Stimulated activated CD4-positive, alpha-beta T cell treated with anti-CD3 and anti-CD28 coated beads, Interleukin-15, amount 100 ng/mL, for 48 hours (primary cell): ENCODE measurements at places on chromosomes 5 and 9.

DNA sequence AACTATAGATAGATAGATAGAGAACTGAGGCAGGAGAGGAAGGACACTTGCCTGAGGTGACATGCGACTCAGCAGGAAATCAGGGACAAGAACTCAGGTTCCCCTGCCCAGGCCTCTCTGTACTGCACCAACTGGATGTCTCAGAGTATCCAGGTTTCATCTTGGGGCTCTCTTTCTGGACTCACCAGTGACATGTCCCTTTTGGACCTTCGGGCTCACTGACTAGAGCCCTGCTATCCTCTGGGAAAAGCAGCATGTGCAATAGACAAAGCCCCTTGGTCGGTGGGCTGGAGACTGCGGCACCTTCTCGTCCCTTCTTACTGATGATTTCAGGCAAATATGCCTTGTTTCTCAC is 104.5 kb downstream of the RGS3 start:
- no peak for DNase-seq

- DNase-seq: no peak
Observed at GRCh38 chr5:35618781-35619180, 1.1 kb downstream of the SPEF2 start.

DNA sequence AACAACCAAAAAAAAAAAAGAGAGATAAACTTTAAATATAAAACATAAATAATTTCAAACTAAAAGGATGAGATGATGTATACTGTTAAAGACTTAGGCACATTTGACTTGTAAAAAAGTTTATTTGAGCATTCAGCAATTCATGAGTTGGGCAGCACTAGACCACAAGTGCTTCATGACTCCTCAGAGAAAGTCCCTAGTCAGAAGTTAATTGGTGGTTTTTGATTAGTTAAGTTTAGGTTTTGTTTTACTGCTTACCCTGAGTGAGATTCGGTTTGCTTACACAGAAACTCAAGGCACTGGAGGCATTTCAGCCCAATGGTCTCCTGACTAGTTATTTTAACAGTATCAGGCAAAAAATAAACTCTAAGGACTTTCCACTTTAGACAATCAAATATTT is 129.2 kb downstream of the MARCHF11 start:
- DNase-seq: no peak

- no peak for DNase-seq
Observed at GRCh38 chr5:105475401-105475800, 1912.8 kb upstream of the NUDT12 start.

DNA sequence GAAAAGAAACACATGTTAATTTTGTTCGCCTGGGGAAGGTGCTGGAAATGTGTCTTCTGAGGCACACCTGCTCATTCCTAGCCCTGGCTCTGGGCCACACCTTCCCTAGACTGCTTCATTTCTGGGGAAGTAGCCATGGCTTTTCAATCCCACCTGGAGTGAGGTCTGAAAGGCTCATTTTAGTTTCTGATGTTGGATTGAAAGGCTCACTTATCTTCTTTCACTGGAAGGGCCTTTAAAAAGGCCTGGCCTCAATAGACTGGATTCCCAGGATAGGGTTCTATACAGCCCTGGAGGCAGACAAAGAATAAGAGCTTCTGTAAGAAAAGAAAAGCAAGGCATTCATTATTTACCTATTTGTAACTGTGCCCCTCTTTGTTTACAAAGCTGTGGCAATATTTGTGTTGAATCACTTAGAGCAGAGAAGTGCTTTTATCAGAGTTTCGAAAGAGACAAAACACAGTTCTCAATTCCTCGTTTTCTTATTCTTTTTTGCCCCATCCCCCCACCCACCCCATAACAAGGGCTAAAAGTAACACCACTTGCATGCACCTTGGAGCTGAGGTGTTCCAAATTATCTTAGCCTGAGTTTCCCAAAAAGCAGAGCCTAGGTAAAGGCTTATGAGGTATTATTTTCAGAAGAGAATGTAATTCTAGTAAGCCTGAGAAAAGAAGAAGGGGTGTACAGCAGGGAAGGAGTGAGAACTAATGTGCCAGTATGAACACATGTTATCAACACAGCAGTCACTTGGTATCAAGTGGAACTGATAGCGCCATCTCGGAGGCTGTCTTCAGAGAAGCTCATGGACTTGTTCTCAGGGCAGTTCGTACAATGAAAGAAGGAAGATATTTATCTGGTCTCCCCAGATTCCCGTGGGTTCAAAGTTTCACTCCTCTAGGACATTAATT is 413.1 kb downstream of the KCTD16 start:
- no peak for DNase-seq

DNA sequence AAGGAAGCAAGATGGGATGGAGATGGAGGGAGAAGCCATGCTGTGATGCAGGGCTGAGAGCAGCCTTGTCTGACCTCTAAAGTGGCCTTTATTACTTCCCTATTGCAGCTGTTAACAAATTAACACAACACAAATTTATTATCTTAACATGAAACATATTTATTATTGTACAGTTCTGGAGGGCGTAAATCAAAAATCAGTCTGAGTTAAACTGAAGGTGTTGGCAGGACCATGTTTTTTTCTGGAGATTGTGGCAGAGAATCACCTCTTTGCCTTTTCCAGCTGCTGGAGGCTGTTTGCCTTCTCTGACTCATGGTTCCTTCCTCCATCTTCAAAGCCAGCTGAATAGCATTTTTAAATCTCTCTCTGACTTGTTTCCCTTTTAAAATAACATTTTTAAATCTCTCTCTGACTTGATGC is 7.2 kb upstream of the MCC start:
- DNase-seq: no peak

- no peak for DNase-seq
Observed at GRCh38 chr5:52738095-52738506, 49.6 kb upstream of the ITGA1 start.

- DNase-seq: no peak
Observed at GRCh38 chr5:159582756-159583541, 252.7 kb upstream of the IL12B start.

DNA sequence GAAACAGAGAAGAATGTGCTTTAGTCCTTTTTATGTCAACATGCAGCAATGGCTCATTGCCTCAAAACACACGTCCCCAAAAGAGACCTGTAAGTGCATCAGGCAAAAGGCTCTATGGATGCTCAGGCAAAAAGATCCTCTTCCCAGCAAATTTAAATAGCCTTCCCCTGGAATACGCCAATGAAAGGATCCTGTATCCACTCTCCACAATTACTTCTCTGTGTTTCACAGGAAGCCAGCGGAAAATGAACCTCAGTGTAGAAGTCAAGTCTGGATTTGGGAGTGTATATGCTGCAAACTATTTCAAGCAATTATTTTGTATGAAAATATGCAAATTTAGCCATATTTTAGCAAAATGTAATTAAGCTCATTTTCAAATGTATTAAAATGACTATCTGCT is 217.9 kb downstream of the EPB41L4A start:
- no peak for DNase-seq

GRCh38 chr9:117083559-117083958 is 331.3 kb downstream of the ASTN2 start:
- DNase-seq: no peak

- no peak for DNase-seq
Observed at GRCh38 chr5:9545136-9545991, 511 bp downstream of the SEMA5A start.
